NCI-H1436 (cell line): ENCODE measurements at places on chromosomes 16 and 17.

DNA sequence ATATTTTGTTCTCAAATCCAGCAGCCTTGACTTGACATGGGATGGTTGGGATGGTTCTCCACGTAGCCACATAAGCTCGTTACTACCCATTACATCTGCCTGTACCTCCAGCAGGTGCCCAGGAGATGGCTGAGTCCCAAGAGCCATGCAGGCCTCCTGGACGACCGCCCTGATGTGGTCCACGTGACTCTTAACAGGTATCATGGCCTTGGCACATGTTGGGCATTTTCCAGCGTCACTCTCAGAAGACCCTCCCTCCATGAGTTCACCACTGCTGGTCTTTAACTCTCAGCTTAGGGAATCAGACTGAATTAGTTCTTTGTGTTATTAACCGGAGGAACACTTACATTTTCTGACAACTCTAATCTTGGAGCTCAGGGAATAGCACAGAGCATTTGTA lies 161.5 kb downstream of the CDH13 start:
- DNase-seq = no peak

DNA sequence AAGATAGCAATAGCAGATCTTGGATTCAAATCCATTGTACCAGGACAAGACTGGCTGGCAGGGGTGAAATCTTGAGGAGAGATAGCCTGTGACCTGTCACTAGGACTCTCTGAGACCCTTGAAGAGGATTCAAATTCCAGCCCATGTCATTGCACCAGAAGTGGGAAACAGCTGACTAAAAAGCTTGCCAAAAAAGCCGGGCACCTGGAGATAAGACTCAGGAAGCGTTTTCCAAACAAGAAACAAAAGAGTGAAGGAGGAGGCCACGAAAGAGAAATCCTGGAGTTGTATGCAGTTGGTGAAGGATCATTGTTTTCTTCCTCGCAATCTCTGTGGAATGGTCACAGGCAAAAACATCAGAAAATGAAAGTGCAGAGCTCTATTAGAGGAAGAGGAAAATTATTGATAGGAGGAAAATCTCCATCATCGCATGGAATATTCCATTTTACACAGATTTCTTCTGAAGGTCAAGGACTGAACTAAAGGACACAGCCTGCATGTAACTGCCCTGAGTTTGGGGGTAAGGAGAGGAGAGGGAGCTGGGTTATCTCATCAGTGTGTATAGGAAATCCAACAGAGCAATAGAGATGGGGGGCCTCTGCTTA lies 9.0 kb upstream of the WSB1 start:
- DNase-seq = no peak

- no peak for DNase-seq
Measured at GRCh38 chr16:24822542-24822941, 23.2 kb upstream of the SLC5A11 start.

GRCh38 chr16:77574867-77575624 lies 140.2 kb upstream of the ADAMTS18 start:
- no peak for DNase-seq

DNA sequence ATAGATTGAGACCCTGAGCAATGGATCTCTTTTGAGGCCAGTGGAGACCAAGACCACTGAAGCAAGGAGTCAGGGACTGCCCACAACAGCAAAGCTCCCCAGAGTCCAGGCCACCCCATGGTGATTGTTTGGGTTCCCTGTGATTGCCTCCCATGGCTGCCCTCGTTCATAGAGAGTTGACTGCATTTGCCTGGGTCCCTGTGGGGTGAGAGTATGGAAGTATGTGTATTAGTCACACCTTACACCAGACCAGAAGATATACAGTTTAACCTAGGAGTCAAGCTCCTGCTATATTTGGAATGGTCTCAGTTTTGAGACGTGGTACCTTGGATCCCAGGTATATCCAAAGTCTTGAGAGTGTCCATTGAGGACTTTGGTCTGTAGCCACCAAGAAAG lies 20.2 kb downstream of the HLF start:
- DNase-seq = no peak

- peak; percentile 80 for DNase-seq
Measured at GRCh38 chr17:79797492-79798298, 818 bp upstream of the CBX8 start.

GRCh38 chr16:73171901-73172240 lies 123.9 kb upstream of the ZFHX3 start:
- no peak for DNase-seq

GRCh38 chr16:66859397-66860068 lies 15.3 kb downstream of the CA7 start:
- no peak for DNase-seq

DNA sequence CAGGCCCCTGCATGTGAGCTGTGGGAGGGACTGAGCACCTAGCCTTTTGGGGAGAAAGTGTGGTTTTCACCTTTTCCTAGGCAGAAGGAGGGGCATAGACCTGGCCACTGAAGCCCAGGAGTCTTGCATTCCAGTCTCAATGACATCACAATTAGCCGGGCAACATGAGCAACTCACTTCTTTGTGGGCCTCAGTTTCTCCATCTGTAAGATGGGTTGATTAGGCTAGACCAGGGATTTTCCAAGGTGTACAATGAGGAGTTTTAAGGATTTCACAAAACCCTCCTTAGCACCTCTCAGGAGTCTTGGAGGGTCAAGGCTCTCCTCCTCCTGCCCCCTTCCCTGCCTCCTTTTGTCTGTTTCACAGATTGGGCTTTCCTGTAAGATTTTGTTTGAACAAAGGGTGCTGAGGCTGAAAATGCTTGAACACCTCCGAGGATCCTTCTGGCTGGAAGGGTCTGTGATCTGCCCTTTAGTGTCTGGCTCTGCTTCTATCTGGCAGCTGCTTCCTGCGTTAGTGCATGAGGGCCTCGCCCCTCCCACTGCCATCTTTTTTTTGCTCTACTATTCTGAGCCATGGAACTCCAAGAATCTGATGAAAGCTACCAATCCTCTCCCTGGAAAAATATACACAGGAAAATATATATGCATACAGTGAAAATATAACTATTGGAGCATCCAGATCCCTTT lies 52.4 kb upstream of the ETV4 start:
- no peak for DNase-seq

DNA sequence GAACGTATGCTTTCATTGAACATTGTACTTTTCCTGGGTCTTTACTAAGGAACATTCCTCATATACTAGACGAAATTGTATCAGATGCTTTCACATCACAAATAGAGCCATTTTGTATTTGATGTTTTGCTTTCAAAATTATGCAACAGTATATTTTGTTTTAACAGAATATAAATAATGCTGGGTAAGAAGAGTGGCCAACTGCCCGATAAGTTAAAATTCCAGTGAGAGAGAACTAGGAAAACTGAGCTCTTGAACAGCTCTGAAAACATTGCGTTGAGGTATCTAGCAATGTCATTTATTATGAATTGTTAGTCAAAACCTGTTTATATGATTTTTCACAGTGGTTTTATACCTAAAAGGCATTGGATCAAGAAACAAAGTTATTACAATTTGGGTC lies 50.8 kb downstream of the USP10 start:
- no peak for DNase-seq

GRCh38 chr17:19650826-19651225 lies 2.3 kb downstream of the ALDH3A2 start:
- DNase-seq = no peak

DNA sequence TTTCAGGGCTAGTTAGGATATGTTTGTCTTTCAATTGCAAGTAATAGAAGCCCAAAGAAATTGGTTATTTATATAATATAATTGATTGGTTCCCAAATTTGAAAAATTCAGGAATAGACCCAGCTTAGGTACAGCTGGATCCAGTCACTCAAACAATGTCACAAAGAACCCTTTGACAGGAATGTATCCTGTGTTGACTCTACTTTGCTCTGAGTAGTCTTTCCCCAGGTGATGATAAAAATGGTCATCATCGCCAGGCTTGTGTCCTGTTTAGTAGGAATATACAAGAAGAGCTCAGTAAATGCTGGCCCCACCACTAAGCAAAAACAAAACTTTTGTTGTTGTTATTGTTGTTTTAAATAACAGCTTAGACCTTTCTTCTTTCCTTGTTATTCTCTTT lies 35.0 kb downstream of the MAPT start:
- DNase-seq = no peak

GRCh38 chr17:79691931-79692330 lies 38.8 kb upstream of the ENPP7 start:
- no peak for DNase-seq

DNA sequence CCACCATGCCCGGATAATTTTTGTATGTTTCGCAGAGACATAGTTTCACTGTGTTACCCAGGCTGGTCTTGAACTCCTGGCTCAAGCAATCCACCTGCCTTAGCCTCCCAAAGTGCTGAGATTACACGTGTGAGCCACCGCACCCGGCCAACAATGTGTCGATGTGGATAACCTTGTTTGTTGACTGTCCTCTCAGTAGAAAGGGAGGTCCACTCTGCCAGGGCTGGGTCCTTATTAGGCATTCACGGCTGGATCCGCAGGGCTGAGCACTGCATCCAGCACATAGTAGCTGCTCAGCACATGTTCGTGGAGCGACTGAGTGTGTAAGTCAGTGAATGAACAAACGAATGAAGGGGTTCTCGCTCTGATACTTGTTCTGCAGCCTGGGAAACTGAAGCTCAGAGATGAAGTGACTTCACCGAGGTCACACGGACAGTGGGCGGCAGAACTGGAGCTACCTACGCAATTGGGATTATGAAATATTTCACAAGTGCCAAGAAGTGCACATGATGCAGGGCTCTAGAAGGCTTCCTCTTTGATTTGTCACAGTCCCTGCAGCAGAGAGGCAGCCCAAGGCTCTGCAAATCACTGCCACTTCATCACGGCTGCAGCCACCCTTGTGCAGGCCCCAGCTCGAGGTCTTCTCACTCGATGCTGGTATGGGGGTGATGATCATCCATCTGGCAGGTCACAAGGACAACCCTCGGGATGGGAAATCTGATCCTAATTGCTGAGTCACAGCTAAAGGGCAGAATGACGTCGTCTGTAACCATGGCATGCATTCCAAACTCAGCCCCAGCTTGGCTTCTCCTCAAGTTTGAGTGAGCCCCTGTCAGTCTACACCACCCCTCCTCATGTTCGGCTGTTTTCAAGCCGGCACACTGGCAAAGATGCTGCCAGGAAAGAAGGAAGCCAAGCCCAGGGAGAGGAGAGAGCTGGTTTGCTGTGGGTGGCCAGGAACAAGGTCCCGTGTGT lies 28.0 kb upstream of the SNN start:
- no peak for DNase-seq

DNA sequence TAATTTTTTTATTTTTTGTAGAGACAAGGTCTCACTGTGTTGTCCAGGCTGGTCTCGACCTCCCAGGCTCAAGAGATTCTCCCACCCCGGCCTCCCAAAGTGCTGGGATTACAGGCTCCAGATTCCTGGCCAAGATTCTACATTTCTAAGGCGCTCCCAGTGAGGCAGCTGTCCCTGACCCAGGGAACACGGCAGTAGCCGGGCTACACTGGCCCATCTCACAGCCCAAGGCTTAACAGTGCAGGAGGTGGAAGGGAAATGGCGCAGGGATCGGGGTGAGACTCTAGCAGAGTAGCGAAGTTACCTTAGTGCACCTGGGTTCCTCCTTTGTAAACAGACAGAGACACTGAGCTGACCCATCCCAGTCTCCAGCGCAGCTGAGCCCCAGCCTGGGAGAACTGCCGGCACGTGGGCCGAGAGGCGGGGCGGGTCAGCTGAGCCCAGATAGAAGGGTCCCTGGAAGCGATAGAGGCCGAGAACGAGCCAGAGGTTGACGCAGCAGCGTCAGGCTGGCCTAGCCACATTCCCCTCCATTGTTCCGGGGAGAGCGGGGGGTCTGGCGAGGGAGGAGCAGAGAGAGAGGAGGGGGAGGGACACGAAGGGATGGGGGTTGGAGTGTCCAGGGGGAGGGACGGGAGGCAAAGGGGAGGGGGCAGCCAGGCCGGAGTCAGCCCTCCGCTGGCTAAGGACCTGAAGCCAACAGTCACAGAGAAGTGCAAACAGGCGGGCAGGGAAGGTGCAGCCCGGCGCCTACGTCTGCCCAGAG lies 2.5 kb downstream of the CARHSP1 start:
- DNase-seq = no peak

GRCh38 chr16:7397901-7398300 lies 65.3 kb downstream of the RBFOX1 start:
- DNase-seq = no peak

DNA sequence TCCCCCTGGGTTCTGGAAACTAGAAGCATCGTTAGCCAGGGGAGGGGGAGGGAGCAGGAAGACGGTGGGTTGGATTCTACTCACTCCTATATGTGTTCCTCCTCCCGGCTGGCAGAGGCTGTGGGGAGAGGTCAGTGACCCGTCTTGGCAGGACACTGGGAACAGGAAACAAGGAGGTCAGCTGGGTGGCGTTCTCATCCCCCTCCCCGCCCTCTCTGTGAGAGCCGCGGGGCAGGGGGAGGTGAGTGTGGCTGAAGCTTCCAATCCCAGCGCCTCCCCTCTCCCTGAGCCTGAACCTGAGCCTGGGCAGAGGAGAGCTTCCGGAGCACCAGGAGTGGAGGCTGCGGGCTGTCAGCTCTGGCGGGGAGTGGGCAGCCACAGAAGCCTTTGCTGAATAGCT lies 12.5 kb downstream of the GPRC5C start:
- DNase-seq = no peak

GRCh38 chr17:66727634-66728570 lies 107.0 kb upstream of the CACNG5 start:
- peak; percentile 87 for DNase-seq

DNA sequence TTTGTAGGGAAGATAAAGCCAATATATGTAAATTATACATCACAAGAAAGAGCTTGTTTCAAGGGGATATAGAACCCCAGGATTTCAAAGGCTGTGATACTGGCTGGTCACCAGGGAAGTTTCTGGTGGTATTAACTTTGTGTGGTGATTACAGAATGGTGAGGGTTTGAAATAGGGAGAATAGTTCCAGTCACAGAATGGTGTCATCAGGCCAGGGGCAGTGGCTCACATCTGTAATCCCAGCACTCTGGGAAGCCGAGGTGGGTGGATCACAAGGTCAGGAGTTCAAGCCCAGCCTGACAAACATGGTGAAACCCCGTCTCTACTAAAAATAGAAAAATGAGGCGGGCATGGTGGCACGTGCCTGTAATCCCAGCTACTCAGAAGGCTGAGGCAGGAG lies 183.8 kb upstream of the XYLT1 start:
- no peak for DNase-seq

DNA sequence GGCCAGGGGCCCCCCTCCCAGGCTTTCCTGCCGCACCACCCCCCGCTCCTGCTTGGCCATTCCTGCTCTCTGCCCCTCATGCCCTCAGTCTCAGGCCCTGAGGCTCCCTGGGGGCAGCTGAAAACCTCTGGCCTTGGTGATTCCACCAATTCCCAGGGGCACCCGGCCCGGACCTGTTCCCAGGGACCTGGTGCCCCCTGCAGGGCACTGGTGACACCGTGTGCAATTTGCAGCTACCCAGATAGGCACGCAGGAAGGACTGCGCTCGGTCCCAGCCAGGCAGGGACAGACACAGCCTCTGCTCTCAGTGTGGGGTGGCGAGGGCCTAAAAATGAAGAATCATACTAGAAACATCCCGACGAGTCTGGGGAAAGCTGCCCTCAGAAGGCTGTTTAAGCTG lies 13.4 kb downstream of the WFDC1 start:
- DNase-seq = peak; percentile 42

DNA sequence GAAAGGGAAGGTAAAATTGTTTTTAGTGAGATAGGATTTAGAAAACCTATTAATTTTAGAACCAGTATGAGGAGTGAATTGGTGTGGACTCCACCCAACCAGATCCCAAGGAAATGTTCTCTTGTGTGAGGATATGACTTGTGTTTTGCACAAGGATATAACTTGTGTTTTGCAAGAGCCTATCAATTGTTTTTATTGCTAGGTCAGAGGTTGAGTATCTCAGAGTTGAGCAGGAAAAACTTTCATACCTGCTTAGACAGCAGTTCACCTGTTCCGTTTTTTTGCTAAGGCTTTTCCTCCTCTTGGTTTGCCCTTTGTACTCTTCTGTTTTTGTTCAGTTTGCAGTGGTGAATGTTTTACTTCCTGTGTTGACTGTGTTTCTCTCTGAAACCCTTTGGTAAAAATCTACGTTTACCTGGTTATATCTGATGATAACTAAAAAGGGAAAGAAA lies 5.1 kb downstream of the NBR1 start:
- DNase-seq = no peak
